ENCODE measurements at places on chromosomes 12 and 14.

- no peak for DNase-seq
Observed at GRCh38 chr14:81408595-81408994, 8.5 kb upstream of the STON2 start.

DNA sequence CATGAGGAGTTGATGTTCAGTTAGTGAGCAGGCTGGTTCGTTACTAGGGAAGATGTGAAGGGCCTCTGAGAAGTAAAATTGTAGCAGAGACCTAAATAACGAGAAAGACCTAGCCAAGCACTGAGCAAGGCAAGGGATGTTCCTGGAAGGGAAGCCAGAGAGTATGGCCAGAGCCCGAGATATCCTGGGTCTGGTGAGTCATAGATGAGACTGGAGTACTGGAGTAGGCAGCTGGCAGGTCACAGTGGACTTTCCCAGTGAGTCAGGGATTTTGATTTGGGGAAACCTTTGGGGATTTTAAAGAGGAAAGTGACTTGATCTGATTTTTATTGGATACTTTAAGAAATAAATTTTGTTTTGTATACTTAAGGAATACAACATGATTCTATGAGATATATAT is 369.0 kb downstream of the DIO2 start:
- no peak for DNase-seq

- no peak for DNase-seq
Observed at GRCh38 chr12:34204830-34205285, 182.6 kb downstream of the ALG10 start.

GRCh38 chr14:22131749-22132476 is 457.1 kb downstream of the DAD1 start:
- DNase-seq: no peak

- DNase-seq: no peak
Observed at GRCh38 chr12:103455020-103455763, 40.6 kb downstream of the C12orf42 start.

All from activated CD8-positive, alpha-beta memory T cell treated with anti-CD3 and anti-CD28 coated beads for 1 hour (primary cell).